ENCODE measurements at places on chromosomes 1 and 21. TPM values are rescaled to one million over a fixed set of nuclear protein-coding genes. Genes with fewer than 3 reads are reported as not detected.
A peak's percentile ranks its signal among the peaks of the same experiment; 100 is the strongest.

DNA sequence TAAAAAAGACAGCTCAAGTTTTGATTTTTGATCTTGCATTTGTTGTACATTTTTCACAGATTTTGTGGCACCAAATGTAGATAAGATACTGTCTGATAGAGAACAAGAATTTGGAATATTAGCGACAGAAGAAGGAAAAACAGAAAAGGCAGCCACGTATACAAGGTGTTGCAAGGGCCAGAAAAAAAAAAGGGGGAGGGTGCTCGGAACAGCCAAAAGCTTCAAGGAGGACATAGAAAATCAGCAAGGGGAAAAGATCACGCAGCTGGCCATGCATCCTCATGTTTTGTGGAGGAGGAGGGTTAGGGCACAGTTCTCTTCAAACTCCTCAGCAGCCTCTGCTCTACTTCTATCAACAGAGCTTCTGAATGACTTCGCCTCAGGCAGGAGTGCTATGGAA, 80.7 kb upstream of the MROH9 start:
- no peaks in the 10 kb centered on the region for H3K36me3 ChIP-seq
- no peak overlapping the region for H3K27ac ChIP-seq
- H3K27me3 ChIP-seq, result no peaks in the 10 kb centered on the region
- H3K4me1 ChIP-seq, result no peaks in the 10 kb centered on the region

TDRD5 gene
- 2.0 TPM for total RNA-seq

- H3K27me3 ChIP-seq, result no peaks in the 10 kb centered on the region
- peak; percentile 95 for DNase-seq
- H3K4me3 ChIP-seq, result no peak overlapping the region
- H3K4me1 ChIP-seq, result no peaks in the 10 kb centered on the region
Observed at GRCh38 chr1:58652651-58653184, 47.1 kb downstream of the MYSM1 start.

DNA sequence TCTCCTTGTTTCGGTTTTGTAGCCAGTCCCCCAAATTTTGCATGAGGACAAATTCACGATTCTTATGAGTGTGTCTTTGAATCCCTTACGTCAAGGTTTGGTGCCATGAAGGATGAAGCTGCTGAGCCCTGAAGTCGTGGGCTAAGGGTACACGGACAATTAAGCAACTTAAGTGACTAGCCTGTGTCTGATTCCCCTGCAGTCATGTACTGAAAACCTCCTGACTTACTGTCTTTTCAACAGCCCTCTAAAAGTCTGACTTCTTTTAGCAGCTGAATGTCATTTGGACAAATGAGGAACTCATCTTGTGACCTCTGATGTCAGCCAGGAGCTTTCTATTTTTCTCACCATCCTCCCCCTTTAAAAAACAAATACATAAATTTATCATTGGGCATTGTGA, 27.1 kb upstream of the C1orf105 start:
- H3K27ac ChIP-seq, result peak overlapping the region; percentile 74
- H3K4me1 ChIP-seq, result peaks cover 7% of the 10 kb centered on the region
- no peaks in the 10 kb centered on the region for H3K36me3 ChIP-seq
- DNase-seq, result no peak
- no peaks in the 10 kb centered on the region for H3K27me3 ChIP-seq

EXTL2 gene
- 30.5 TPM for total RNA-seq

DNA sequence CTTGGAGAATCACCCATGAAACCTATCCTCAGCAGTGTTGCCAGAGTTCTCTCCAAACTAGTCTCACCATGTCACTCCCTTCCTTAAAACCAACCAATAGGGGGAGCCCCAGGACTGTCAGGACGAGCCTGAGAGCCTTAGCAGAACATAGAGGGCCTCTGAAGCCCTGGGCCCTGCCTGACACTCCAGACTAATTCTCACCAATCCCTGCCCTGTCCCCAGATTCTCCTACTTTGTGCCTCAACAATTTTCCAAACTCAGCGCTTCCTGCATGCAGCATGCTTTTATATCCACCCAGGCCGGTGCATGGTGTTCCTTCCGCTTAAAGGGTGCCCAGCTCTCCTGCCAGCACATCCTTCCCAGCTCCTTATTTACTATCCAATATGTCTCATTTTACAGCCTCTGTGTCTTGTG, 42.7 kb downstream of the HSD3B1 start:
- H3K4me3 ChIP-seq, result no peak overlapping the region
- H3K4me1 ChIP-seq, result peaks cover 15% of the 10 kb centered on the region
- H3K27me3 ChIP-seq, result no peaks in the 10 kb centered on the region
- H3K36me3 ChIP-seq, result no peaks in the 10 kb centered on the region
- peak; percentile 39 for DNase-seq

NUP210L gene
- total RNA-seq, result not detected

PSRC1 gene
- 2.6 TPM for total RNA-seq

DNA sequence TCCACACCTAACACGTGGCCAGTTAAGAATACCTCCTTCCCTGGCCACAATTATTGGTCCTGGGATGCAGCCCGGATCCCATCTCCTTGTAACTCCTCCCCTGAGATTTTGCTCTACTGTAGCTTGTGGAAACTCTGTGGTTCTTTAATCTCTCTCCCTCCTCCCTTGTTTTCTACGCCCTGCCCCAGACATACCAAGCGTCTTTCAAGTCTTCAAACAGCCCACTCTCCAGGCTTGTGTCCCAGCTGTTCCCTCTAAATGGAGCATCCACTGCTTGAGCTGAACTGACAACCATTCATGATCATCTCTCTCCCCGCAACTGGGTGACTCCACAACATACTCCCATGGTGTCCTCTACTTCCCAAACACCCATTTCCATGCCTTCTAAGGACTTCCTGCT, 111.6 kb downstream of the SIPA1L2 start:
- H3K4me3 ChIP-seq, result no peak overlapping the region
- H3K27ac ChIP-seq, result no peak overlapping the region
- H3K36me3 ChIP-seq, result no peaks in the 10 kb centered on the region

- H3K27me3 ChIP-seq, result peaks cover 54% of the 10 kb centered on the region
- peak; percentile 65 for DNase-seq
Observed at GRCh38 chr1:85047472-85048295, 616 bp downstream of the MCOLN3 start.

- no peak overlapping the region for H3K27ac ChIP-seq
- no peaks in the 10 kb centered on the region for H3K27me3 ChIP-seq
- no peaks in the 10 kb centered on the region for H3K36me3 ChIP-seq
- DNase-seq, result no peak
Observed at GRCh38 chr1:203422116-203422515, 53.5 kb upstream of the PRELP start.

DNA sequence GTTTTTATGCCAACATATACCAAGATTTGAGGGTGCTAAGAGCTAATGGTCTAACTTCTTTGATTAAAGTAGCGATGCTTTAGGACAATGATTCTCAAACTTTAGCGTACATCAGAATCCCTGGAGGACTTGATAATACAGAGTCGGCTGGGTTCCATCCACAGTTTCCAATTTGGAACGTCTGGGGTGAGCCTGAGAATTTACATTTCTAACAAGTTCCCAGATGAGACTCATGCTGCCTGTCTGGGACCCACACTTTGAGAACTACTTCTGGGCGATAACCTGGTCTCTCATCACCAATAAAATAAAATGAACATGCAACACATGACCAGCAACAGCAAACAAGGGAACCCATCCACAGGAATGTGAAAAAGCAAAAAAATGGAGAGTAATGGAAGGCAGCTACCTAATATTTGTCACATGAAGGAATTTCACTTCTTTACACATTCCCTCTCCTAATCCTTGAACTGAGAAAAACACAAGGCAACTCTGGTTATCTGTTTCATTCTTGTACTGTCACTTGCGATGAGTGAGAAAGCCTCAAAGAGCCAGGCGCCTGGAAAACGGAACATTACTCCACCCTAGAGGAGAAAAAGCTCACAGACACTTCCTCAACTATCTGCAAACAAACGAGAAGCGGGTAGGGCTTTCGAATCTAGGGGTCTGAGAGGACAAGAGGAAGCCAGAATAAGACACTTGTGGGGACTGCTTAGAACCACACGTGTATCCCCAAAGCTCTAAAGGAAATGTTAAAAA, 14.0 kb downstream of the HSF2BP start:
- H3K4me1 ChIP-seq, result no peaks in the 10 kb centered on the region
- H3K27me3 ChIP-seq, result no peaks in the 10 kb centered on the region
- no peak overlapping the region for H3K27ac ChIP-seq

CA6 gene
- total RNA-seq, result not detected

TRIM46 gene
- total RNA-seq, result 0.73 TPM

DNA sequence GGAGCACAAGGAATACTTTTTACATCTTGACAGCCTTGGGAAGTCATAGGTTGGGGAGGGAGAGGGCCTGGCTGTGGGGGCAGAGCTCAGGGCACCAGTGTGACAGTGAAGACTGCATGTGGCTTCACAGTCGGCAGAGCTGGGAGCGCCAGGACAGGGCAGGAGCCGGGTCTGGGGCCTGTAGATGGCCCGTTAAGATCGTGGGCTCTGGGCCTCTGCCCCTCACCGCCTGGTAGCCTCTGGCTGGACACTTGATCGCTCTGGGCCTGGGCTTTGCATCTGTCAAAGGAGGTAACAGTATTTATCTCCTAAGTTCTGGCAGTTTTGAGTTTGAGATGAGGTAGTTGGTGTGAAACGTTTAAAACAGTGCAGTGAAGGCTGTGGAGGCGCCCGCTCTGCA, 4.8 kb downstream of the SLX9 start:
- H3K4me3 ChIP-seq, result no peak overlapping the region
- no peak overlapping the region for H3K27ac ChIP-seq
- peaks cover 7% of the 10 kb centered on the region for H3K36me3 ChIP-seq
- H3K4me1 ChIP-seq, result peaks cover 31% of the 10 kb centered on the region
- H3K27me3 ChIP-seq, result no peaks in the 10 kb centered on the region

- H3K4me1 ChIP-seq, result peaks cover 100% of the 10 kb centered on the region
- no peaks in the 10 kb centered on the region for H3K36me3 ChIP-seq
- no peaks in the 10 kb centered on the region for H3K27me3 ChIP-seq
- DNase-seq, result no peak
- peak overlapping the region; percentile 90 for H3K27ac ChIP-seq
Observed at GRCh38 chr1:10674700-10675609, 121.5 kb downstream of the CASZ1 start.
